Activated T-helper 1 cell treated with anti-CD3 and anti-CD28 coated beads, Interleukin-2, amount 50 U/mL, for 16 hours (primary cell): ENCODE measurements at places on chromosomes 12 and 14.

GRCh38 chr14:102883089-102883541 lies 39.3 kb upstream of the AMN start:
- no peak for DNase-seq

DNA sequence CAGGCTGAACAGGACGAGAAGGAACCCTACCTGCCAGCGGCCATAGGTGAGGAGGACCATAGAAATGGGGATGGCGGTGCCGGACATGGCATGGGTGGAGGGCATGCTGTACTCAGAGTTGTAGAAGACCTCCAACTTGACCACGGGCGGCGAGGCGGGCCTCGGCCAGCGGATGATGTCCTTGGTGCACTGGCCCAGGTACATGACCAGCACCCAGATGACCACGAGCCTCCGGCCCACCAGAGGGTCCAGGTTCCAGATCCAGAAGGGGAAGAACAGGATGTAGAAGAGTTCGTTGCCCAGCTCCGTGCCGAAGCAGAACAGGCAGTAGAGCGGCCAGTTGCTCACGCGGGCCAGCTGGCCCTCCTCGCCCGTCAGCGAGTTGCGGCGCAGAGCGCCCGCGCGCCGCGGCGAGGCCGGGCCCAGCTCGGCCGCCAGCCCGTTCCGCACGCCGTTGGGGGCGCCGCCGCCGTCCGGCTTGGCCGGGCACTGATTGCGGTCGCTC lies 582 bp downstream of the SGPP1 start:
- no peak for DNase-seq

DNA sequence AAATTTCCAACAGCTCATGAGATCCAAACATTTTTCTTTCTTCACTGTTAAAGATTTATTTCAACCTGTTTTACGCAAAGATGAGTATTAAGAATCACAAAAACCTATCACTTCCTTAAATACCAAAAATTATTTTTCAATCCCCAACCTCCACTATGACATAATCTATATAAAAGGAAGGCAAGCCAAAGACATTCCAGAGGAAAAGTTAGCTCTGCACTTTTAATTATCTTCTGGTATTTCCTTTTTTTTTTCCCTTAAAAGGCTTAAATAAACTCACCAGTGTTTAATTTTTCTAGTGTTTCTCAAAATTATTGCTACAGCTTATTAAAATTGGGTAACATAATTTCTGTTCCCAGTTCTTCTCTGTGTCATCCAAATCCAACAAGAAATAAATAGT lies 75.9 kb downstream of the BMP4 start:
- DNase-seq: no peak

DNA sequence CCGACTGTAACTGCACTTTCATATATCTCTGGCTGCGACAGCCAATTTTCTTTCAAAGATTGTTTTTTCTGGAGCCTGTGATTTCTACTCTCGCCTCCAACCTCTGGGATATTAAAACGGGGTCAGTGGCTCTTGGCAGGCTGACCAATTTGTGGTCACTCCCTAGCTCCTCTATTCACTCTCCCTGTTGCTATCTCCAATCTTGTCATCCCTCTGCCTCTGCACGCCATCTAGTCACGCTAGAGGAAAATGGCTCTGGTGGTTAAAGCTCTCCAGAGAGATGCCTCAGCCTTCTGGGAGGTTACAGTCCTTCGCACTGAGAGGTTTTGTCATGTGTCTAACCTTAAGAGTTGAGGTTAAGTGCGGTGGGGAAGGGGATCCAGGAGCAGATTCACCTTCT lies 59.8 kb upstream of the CISTR start:
- no peak for DNase-seq

DNA sequence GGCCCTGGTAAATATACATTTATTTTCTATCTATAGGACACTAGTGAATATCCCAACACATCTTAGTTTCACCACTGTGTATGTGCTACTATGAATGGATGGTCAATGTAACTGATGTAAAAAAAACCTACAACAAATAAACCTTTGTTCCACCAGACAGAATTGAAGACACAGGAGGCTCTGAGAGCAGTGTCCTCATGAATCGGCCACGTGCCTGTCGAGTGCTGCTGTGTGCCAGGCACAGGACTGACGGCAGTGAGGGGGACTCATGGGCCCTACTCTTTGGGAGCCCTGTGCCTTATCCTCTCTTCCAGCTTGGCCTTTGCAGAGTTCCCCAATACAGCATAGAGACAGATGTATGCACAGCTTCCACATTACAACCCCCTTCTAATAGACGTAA lies 18.2 kb downstream of the CINP start:
- no peak for DNase-seq
